ENCODE measurements at places on chromosomes 1 and 21.

- DNase-seq, result no peak
Measured at GRCh38 chr1:118188411-118188810, 3.4 kb upstream of the SPAG17 start.

DNA sequence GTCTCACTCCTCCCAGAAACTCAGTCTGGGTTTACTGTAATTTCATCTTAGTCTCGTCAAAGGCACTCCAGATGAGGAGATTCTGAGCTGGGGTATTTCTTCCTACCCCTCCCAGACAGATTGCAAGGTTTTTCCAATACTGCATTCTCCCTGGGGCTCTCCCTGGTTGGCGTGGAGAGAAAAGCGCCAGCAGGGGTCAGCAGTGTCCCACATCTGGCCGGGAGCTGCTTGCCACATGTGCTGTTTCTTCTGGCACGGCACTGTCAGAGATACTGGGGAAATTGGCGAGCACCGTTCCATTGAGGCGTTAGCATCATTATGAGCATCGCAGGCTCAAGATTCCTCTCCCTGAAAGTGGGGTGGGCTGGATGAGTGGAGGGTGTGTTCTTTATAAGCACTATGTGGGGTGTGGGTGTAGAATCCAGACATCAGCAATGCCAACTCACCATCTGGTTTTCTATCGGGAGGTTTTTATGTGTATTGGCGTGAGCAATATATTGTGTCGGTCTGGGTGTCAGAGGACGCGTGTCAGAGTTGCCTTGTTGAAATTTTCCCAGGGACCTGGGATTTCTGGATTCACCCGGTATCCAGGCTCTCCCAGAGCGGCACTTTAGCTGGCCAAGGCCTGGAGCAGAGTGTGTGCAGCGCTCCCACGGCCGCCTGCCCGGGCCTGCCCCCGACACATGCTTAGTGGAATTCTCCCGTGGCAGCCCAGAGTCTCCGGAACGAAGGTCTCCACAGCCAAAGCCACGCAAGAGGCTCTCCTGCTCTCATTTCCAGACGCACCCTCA, 8.0 kb upstream of the NAV1 start:
- DNase-seq, result no peak

GRCh38 chr1:20282533-20282932, 8.1 kb upstream of the VWA5B1 start:
- DNase-seq, result no peak

DNA sequence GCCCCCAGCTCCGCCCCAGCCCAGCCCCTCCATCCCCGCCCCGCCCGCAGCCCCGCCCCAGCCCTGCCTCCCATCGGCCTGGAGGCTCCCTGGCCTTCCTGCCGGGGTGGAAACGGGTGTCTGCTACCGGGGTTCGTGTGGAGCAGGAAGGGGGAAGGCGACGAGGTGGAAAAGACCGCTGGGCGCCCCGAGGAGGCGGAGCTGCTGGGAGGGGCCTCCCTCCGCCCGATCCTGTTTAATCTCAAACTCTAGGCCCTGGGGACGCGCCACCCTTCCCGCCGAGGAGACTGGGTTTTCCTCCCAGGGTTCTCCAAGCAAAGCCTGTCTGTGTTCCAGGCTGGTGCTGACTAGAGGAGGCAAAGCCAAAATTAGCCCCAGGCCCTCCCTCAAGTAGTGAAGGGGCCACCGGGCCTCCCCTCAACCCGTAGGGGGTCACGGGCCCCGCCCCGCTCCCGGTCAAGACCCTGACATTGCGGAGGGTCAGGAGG, 16.2 kb upstream of the TTLL10 start:
- DNase-seq, result peak; percentile 35

- no peak for DNase-seq
Measured at GRCh38 chr1:193634470-193634869, 448.1 kb upstream of the B3GALT2 start.

GRCh38 chr1:162919034-162919433, 58.1 kb upstream of the CCDC190 start:
- no peak for DNase-seq
